Putamen (tissue), 1 donor: ENCODE measurements at places on chromosomes 12 and 14.

DNA sequence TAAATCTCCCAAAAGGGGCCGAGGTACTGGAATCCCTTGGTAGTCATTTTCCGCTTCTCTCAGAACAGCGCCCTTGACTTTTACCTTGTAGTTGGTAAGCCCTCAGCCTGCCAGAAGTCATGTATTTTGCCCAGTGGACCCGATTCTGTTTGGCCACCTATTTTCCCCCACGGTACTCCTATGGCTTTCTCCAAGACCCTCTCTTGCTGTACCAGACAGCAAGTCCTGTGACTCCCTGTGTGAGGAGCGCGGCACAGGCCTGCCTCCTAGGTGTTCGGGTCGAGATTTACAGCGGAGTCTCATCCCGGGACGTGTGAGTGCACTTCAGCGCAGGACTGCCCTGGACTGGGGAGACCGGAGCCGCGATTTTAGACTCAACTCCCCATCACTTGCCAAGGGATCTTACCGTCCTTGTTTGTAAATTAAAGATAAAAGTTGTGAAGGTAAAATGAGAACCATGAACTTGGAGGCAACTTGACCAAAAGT is 1.1 kb upstream of the MBD6 start:
- no peak for DNase-seq

GRCh38 chr12:55937981-55938380 is 7.0 kb downstream of the DGKA start:
- no peak for DNase-seq

DNA sequence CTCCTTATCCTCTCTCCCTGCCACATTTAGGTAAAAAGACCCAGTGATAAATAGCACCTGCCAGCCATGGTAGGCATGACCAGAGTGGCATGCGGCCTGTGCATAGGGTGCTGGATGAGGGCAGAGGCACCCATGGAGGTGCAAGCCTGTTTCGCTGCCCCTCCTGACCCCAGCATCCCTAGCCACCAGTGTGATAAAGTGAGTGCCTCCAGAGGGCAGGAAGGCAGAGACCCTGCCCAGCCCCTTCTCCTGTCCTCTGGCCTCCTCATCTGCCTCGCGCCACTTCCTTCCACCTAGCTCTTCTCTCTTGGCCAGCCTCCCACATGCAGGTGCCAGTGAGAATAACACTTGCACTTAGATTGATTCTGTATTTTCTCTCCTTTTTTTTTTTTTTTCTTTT is 108.3 kb upstream of the FUT8 start:
- no peak for DNase-seq

- DNase-seq = peak; percentile 84
These were observed 177.9 kb upstream of the PRMT8 start for GRCh38 chr12:3313066-3313465.

DNA sequence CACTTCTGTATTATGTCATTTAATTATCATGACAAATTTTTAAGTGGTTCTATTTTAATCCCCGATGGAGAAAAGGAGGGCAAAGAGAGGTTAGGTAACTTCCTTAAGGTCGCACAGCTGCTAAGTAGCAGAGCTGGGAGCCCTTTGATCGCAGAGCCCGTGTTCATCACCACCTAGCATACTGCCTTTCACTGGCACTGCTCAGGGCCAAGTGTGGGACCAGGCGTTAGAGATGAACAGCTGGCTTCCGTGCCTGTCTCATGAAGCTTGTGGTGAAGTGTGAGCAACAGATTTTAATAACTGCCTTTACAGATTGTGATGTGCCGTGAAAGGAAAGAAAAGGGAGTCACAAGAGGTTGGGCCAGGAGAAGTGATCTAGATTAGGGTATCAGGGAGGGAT is 273.6 kb downstream of the AKAP6 start:
- peak; percentile 31 for DNase-seq

- DNase-seq = no peak
These were observed 148.2 kb upstream of the CLEC14A start for GRCh38 chr14:38404100-38404541.

GRCh38 chr14:49992901-49993339 is 100.0 kb downstream of the ARF6 start:
- no peak for DNase-seq

GRCh38 chr12:105822131-105823105 is 316.3 kb downstream of the NUAK1 start:
- no peak for DNase-seq

DNA sequence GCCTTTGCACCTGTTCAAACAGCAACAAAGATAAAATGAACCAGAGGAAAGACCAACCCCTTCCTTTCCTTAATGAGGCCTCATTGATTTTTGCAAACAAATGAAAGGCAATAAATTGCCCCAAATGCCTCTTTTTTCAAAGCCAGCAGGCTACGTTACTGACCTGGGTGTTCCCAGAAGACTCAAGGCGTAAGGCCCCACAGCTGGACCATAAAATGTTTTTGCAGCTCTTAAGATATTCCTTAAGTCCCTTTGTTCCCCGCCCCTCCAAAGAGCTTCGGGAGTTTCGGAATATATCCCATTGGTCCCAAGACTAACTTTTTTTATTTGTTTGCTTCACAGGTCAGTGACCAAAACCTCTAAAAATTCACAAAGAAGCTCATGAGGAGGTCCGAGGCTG is 462.9 kb upstream of the PRICKLE1 start:
- no peak for DNase-seq

GRCh38 chr12:64256166-64256800 is 34.2 kb upstream of the KICS2 start:
- peak; percentile 80 for DNase-seq

DNA sequence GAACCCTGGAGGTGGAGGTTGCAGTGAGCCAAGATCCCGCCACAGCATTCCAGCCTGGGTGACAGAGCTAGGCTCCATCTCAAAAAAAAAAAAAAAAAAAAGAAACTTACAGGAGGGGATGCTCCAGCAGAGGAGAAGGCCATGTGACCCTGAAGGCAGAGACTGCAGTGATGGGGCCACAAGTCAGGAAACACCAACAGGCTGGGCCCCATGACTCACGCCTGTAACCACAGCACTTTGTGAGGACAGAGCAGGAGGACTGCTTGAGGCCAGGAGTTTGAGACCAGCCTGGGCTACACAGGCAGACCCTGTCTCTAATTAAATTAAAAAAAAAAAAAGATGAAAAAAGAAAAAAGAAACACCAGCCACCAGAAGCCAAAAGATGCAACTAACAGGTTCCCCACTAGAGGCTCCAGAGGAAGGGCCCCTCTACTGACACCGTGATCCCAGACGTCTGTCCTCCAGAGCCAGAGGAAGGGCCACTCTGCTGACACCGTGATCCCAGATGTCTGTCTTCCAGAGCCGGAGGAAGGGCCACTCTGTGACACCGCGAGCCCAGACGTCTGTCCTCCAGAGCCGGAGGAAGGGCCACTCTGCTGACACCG is 9.1 kb upstream of the GLT1D1 start:
- DNase-seq = no peak

DNA sequence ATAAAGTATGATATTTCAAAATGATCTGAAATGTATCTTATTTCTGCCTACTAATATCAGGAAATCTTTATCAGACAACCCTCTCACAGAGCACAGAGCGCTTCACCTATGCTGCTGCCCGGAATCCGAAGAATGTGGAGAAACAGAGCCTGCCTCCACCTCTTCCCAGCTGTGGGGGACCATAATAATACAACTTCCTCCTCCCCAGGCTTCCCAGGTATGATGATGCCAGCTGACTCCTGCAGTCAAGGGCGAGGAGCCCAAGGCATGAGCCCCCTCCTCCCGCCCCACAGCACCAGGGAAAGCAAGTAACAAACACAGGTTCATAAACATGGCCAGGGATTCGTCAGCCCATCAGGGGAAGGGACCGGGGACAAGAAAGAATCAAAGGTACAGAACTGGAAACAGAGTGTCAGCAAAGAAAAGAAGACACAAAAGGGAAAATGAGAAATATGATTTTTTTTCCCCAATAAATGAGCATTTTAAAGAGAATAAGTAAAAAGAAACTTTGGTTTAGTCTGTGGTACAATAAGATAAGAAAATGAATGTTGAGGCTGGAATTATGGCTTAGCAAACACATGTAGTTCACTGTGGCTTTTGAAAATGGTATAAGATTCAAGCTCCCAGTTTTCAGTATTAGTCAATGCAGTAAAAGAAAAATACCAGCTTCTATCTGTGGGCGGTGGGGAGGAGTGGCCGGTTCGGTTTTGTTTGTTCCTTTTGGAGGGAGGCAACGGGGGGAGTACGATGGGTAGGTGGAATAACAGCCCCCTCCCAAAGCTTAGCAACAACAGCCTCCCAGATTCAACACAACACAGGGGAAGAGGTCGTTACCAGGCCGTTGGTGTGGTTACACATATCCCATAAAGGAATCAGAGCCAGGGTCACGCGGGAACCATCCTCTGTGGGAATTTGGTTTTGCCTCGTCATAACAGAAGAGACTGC is 68.3 kb downstream of the SETD3 start:
- DNase-seq = no peak

- no peak for DNase-seq
These were observed 30.8 kb downstream of the PLEKHG3 start for GRCh38 chr14:64734990-64735389.

DNA sequence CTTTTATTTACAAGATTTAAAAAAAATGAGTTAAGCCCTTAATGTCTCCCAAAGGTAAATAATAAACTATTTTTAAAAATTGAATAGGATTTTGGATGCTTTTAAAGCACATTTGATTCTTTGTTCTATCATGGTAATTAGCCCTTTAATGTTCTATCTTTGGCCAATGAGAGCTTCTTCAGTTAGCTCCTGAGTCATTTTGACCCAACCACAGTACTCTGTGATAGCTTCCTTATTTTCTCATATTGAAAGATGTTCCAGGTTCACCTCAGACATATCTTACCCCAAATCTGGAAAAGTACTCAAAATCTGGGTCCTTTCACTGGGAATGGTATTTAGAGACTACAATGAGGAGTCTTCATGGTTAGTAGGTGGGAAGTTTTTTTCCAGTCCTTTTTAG is 98.0 kb downstream of the MYRFL start:
- DNase-seq = no peak
